ENCODE measurements at places on chromosomes 1 and 21.

DNA sequence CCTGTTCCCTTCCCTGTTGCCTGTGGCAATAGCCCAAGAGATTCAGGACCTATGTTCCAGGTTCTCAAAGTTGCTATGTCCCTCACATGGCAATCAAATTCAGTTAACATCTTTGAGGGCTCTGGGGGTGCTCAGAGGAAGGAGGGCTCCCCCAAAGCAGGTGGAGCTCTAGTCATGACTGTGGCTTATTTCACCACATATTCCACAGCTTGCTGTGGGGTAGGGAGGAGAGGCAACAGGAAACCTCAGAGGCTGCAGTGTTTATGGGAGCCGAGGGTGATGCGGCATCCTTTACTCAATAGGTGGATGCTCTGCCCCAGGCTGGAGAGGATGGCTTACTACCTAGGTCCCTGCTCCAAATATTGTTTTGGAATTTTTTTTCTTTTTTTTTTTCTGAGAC lies 1.2 kb upstream of the MKNK1 start:
- DNase-seq, result no peak

GRCh38 chr1:243842161-243842560 lies 7.9 kb downstream of the AKT3 start:
- DNase-seq, result no peak

GRCh38 chr1:170204121-170204520 lies 58.4 kb downstream of the NTMT2 start:
- DNase-seq, result peak; percentile 19

GRCh38 chr1:172898866-172899265 lies 151.9 kb downstream of the TNFSF18 start:
- DNase-seq, result no peak

- peak; percentile 40 for DNase-seq
Measured at GRCh38 chr1:186374303-186375151, 526 bp downstream of the TPR start.

DNA sequence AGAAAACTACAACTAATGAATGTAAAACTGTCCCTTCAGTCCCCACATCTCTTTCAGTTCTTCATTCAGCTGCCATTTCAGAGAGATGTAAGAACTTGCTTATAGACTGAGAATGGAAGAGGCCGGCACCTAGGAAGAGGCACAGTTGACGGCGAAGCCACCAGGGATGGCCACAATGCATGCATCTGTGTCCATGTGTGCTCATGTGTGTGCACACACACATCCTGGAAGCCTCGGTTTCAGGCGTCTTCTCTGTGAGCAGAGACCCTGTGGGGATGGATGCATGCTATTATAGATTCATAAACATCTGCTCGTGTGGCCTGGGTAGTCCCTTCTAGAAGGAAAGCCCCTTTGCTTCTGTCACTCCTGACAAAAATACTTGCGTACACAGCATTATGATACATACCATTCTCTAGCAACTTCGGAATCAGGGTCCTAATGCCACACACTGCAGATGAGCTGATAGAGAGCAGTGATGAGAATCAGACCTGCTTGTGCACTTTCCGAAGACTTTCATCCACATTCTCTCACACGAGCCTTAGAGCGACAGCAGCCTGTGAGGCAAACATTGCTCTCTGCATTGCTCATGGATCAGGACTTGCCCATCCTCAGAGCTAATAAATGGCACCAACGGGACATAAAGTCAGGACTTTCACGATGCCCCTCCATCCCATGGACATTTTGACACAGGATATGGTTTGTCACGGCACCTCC lies 12.4 kb upstream of the GPR61 start:
- DNase-seq, result no peak

DNA sequence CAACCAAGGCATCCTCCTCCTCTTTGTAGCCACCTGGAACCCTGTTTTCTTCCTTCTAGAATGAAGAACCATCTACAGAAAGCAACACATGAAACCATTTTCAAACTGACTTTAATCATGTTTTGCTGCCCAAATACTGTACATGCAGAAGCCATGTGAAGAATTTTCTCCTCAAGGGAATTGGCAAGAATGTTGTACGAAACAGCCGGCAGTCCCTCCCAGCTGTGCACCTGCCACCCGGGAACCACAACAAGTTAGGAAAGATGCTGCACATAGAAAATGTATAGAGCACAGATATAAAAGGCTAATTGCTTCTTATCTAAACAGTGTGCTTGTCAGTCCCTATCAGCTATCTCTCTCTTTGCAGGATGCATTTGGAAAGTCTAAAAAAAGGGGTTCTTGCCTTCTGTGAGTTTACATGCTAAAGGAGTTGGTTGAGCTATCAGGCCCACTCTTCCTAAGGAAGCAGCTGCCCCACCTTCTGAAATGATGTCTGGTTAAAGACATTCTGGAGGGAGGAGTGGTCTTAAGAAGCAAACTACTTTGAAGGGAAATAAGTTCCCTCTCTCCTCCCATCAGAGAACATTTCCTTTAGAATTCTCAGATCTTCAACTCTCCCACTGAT lies 44.8 kb downstream of the RIMS3 start:
- peak; percentile 2 for DNase-seq

- no peak for DNase-seq
Measured at GRCh38 chr1:119298687-119299303, 69.8 kb upstream of the HAO2 start.

- no peak for DNase-seq
Measured at GRCh38 chr1:152965853-152966252, 4.6 kb upstream of the SPRR4 start.

DNA sequence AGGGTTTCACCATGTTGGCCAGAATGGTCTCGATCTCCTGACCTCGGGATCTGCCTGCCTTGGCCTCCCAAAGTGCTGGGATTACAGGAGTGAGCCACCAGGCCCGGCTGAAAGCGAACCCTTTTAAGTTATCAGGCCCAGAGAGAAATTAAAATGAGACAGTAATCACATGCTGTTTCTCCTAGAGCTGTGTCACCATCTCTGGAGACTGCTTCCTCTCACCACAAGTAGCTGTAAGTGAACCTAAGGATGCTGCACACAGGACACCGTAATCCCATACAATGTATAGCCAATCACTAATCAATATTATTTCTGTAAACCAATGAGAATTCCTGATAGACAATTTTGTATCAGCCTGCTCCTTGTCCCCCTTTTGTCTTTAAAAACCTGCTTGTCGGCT lies 5.7 kb upstream of the CSTB start:
- no peak for DNase-seq

GRCh38 chr1:11180342-11180744 lies 8.8 kb upstream of the ANGPTL7 start:
- peak; percentile 72 for DNase-seq

- peak; percentile 27 for DNase-seq
Measured at GRCh38 chr1:97647776-97648175, 273.1 kb downstream of the DPYD start.

GRCh38 chr1:43602990-43603389 lies 47.0 kb upstream of the KDM4A start:
- DNase-seq, result no peak

- DNase-seq, result no peak
Measured at GRCh38 chr1:228770779-228771223, 35.5 kb downstream of the RHOU start.

- no peak for DNase-seq
Measured at GRCh38 chr1:208161005-208161404, 83.2 kb downstream of the PLXNA2 start.

DNA sequence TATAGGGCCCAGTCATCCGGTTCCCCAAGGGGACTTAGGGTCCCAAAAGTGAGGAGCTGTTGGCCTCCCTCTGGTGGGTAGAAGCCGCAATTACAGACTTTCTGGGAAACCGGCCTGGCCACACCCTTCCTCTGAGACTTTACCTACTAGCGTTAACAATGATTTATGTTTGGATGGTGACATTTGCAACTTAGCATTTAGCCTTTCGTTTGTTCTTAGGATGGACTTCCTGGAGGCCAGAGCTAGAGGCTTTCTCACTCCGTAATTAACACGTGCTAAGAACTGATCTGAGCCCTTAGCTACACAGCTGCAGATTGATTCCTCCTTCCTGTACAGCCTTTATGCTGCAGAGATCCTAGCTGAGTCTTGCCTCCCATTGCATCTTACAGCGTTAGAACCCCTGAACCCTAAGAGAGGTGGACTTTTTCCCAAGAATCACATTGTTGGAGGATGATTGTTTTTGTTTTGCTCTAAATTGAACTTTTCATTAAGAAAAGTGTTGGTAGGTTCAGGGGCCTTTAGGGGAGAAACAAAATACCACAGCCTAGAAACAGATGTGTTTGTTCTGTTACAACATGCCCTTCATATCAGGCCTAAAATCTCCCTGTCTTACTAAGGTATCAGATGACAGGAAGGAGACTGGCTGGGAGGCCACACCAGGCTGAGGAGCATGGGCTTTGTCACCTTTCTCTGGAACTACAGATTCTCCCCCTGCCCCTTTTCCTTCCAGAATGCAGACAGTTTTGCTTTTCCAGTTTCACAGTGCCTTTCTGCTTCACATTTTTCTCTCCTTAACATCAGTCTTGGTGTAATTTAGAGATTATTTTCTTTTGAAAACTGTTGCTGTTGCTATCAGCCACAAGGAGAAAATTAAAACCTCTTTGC lies 1.9 kb downstream of the S100A11 start:
- peak; percentile 72 for DNase-seq

GRCh38 chr1:187928288-187928687 lies 1099.5 kb downstream of the PLA2G4A start:
- DNase-seq, result no peak

- DNase-seq, result no peak
Measured at GRCh38 chr1:20029178-20029912, 40.6 kb upstream of the PLA2G5 start.

- no peak for DNase-seq
Measured at GRCh38 chr1:185139246-185139645, 17.5 kb downstream of the TRMT1L start.

- DNase-seq, result no peak
Measured at GRCh38 chr1:111727056-111727455, 12.1 kb downstream of the INKA2 start.

- DNase-seq, result no peak
Measured at GRCh38 chr21:39675993-39676661, 63.4 kb downstream of the B3GALT5 start.

GRCh38 chr1:54795841-54796468 lies 5.2 kb downstream of the TTC22 start:
- no peak for DNase-seq

DNA sequence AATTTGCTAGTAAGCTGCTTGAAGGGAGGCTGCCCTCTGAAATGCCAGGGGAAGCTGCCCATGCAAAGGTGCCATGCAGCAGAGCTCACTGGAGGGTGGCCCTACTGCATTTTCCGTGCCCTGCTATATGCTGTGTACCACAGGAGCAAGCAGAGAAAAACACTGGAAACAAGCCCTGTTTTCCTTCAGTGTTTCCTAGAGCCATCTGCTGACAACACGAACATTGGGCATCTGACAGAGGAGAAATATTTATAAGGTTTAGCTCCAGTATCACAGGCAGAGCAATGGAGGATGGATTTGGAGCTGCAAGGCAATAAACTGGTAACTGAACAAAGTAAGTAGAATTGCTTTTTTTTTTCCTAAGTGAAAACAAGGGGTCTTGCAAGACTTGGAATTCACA lies 198.4 kb downstream of the USP25 start:
- no peak for DNase-seq

Measured in AG20443 (cell line).